SHP77 (cell line): ENCODE measurements at places on chromosomes 5 and 9.

DNA sequence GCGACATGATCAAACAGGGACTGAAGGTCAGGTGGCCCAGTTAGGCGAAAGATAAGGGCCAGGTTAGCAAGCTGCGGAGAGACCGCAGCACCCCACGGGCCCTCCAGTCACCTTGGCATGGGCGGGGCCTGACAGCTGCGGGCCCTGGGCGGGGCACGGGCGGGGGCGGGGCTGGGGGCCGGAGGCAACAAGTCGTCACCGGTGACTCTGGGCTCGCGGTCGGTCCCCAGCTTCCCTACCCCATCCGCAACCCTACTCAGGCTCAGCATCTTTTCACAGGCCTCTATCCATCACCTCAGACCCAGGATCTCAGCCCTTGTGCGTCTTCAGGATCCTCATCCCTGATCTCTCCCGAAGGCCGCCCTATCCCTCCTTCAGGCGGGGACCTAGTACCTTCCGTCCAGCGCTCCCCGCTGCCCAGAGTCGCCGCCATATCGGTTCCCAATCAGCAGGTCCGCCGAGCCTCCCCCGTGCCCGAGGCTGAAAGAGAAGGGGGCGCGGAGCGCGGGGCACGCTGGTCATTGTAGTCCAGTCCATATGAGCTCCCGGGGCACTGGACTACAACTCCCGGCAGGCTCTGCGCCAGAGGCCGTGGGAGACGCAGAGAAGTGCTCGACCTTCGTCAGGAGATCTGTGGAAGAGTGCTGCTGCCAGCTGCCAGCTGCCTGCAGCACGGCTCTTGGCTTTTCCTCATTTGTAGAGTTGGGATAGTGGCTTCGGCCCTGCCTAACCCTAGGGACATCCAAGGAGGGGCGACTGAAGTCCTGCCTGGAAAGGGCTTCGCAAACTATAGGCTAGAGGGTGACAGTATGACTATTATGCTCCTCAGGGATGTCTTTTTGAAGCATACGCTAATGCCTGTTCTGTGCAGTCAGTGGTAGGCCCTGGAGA, at the start of gene DNAJC18:
Gene DNAJC18, minus strand, starts transcription at position 513 of the 891 bp plus-strand sequence. Its CDS starts 80 bp downstream, at position 433.
- DNase-seq = peak; percentile 97

- DNase-seq = no peak
These were observed 9.9 kb upstream of the OSMR start for GRCh38 chr5:38835887-38836286.

- no peak for DNase-seq
These were observed 80.7 kb upstream of the ADRA1B start for GRCh38 chr5:159835548-159835947.

DNA sequence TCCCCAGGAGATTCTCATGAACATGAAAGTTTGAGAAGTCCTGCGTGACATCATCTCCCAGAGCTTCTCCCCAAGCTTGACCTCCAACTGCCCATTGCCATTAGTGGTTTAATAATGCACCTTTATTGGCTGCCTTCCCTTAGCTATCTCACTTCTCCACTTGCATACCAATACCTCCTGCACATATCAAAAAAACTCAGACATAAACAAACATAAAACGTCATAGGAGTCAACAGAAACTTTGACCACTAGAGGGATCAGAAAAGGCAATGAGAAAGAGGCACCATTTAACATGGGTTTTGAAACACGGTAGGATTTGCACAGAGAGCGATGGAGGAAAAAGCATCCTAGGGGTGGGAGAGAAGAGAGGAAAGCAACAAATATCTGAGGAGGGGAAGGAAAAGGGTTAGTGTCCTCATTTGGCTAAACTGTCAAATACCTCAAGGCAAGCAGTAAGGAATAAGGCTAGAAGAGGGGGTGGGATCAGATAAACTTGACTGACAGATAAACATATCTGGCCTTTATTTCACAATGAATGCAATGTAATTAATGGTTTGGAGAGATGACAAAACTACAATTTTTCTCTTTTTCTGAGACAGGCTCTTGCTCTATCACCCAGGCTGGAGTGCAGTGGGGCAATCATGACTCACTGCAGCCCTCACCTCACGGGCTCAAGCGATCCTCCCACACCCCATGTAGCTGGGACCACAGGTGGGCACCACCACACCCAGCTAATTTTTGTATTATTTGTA, 27.0 kb downstream of the GNAQ start:
- no peak for DNase-seq
